Airway epithelial cell (primary cell): ENCODE measurements at places on chromosomes 3 and 15. TPM values are rescaled to one million over a fixed set of nuclear protein-coding genes. Genes with fewer than 3 reads are reported as not detected.

Gene MRPL47
- total RNA-seq: 29.5 and 39.6 TPM in 2 replicates

Gene RHCG
- total RNA-seq: 274 and 296 TPM in 2 replicates

Gene SH3BP5
- 6.8 and 9.2 TPM in 2 replicates for total RNA-seq

Gene MLF1
- total RNA-seq: 8.5 and 9.7 TPM in 2 replicates

Gene NEK10
- 0.71 TPM in 1 of 2 replicates, not detected in the other for total RNA-seq

Gene ECE2
- total RNA-seq: not detected in 2 replicates

Gene FBXO40
- total RNA-seq: not detected in 2 replicates

Gene RNF111
- 11.0 and 19.6 TPM in 2 replicates for total RNA-seq

Gene GPR160
- total RNA-seq: 1.1 TPM in 2 replicates

Gene ARRDC4
- total RNA-seq: 46.3 and 47.1 TPM in 2 replicates

Gene RARRES1
- 2.1 TPM in 1 of 2 replicates, not detected in the other for total RNA-seq

Gene PARP15
- total RNA-seq: 0.07 and 0.19 TPM in 2 replicates

Gene P2RY1
- total RNA-seq: 6.6 and 8.0 TPM in 2 replicates

Gene HYAL1
- total RNA-seq: 29.3 and 29.6 TPM in 2 replicates

Gene IGF1R
- total RNA-seq: 28.0 and 41.3 TPM in 2 replicates

Gene CFAP20DC
- 9.4 and 11.1 TPM in 2 replicates for total RNA-seq

Gene CD80
- not detected in 2 replicates for total RNA-seq

Gene CHRNB4
- total RNA-seq: not detected in 2 replicates

Gene CNTN4
- not detected in 2 replicates for total RNA-seq

Gene ZKSCAN7
- 1.4 and 2.5 TPM in 2 replicates for total RNA-seq

Gene CLDN18
- total RNA-seq: not detected in 2 replicates

Gene HACD2
- total RNA-seq: 33.6 and 51.9 TPM in 2 replicates

Gene GOLGA8G
- total RNA-seq: not detected in 2 replicates

Gene LYSMD4
- 5.4 and 8.0 TPM in 2 replicates for total RNA-seq

Gene FRMD5
- total RNA-seq: 1.5 and 2.9 TPM in 2 replicates

Gene HDGFL3
- 35.9 and 48.4 TPM in 2 replicates for total RNA-seq

Gene TUSC7
- not detected in 2 replicates for total RNA-seq

Gene SLC9C1
- total RNA-seq: not detected in 2 replicates

Gene ST6GAL1
- 13.3 and 19.5 TPM in 2 replicates for total RNA-seq

Gene DNASE1L3
- 0.21 TPM in 1 of 2 replicates, not detected in the other for total RNA-seq

Gene SLC22A14
- total RNA-seq: not detected in 2 replicates

Gene PARP9
- total RNA-seq: 7.4 and 7.5 TPM in 2 replicates

Gene FBXW12
- total RNA-seq: not detected in 2 replicates

Gene KIAA1143
- 12.5 and 15.7 TPM in 2 replicates for total RNA-seq

Gene GXYLT2
- total RNA-seq: 5.5 and 10.7 TPM in 2 replicates

Gene KCNMB3
- total RNA-seq: 0.35 TPM in 1 of 2 replicates, not detected in the other

Gene MEGF11
- not detected in 2 replicates for total RNA-seq

Gene EAF1
- 12.4 and 21.6 TPM in 2 replicates for total RNA-seq

Gene POLR2H
- total RNA-seq: 114 and 182 TPM in 2 replicates

Gene TAGLN3
- total RNA-seq: 6.4 and 8.1 TPM in 2 replicates
